A549 treated with AZD2906 at 1 μM for 4 hours (cell line): ENCODE measurements at places on chromosomes 12 and 14. TPM values are rescaled to one million over a fixed set of nuclear protein-coding genes. Genes with fewer than 3 reads are reported as not detected.

GSC gene
- 0.29 to 0.49 TPM (median 0.33 TPM) in 5 replicates for total RNA-seq

AKAP6 gene
- total RNA-seq: 0.31 to 0.55 TPM (median 0.45 TPM) in 5 replicates

GPR84 gene
- total RNA-seq: 0.05 to 0.11 TPM (median 0.08 TPM) in 3 of 5 replicates, not detected in the others

OXA1L gene
- 142 to 163 TPM (median 159 TPM) in 5 replicates for total RNA-seq

SOAT2 gene
- total RNA-seq: 0.07 to 0.30 TPM (median 0.24 TPM) in 5 replicates

CD69 gene
- not detected in 5 replicates for total RNA-seq

HSPA2 gene
- 30.7 to 39.2 TPM (median 33.3 TPM) in 5 replicates for total RNA-seq

SLC4A8 gene
- 0.91 to 1.5 TPM (median 1.3 TPM) in 5 replicates for total RNA-seq

FBXO21 gene
- total RNA-seq: 27.4 to 36.2 TPM (median 34.3 TPM) in 5 replicates

TBX3 gene
- 44.8 to 54.4 TPM (median 51.9 TPM) in 5 replicates for total RNA-seq

GXYLT1 gene
- total RNA-seq: 11.2 to 15.3 TPM (median 13.9 TPM) in 5 replicates

RD3L gene
- total RNA-seq: not detected in 5 replicates

TSPAN19 gene
- total RNA-seq: 0.02 to 0.06 TPM in 2 of 5 replicates, not detected in the others

KRT77 gene
- not detected in 5 replicates for total RNA-seq

SLC17A8 gene
- total RNA-seq: 0.02 to 0.06 TPM in 2 of 5 replicates, not detected in the others

FAM90A1 gene
- total RNA-seq: 0.07 to 0.20 TPM (median 0.15 TPM) in 5 replicates

SIX1 gene
- 5.7 to 7.5 TPM (median 6.9 TPM) in 5 replicates for total RNA-seq

CCDC177 gene
- 0.02 to 0.05 TPM (median 0.03 TPM) in 5 replicates for total RNA-seq

SERPINA1 gene
- total RNA-seq: 1.1 to 3.0 TPM (median 2.4 TPM) in 5 replicates

GARIN6 gene
- not detected in 5 replicates for total RNA-seq

GPR137C gene
- 0.06 to 0.15 TPM (median 0.08 TPM) in 5 replicates for total RNA-seq

STAC3 gene
- 0.22 to 0.56 TPM (median 0.42 TPM) in 5 replicates for total RNA-seq

KRT80 gene
- 32.8 to 47.3 TPM (median 38.9 TPM) in 5 replicates for total RNA-seq

PLA2G1B gene
- total RNA-seq: 0.20 TPM in 1 of 5 replicates, not detected in the others

STYK1 gene
- total RNA-seq: 0.16 to 0.28 TPM (median 0.18 TPM) in 5 replicates

C12orf60 gene
- 1.7 to 2.3 TPM (median 1.7 TPM) in 5 replicates for total RNA-seq
